ENCODE measurements at places on chromosomes 4 and X. TPM values are rescaled to one million over a fixed set of nuclear protein-coding genes. Genes with fewer than 3 reads are reported as not detected.

GRCh38 chrX:150512461-150512901 lies 55.9 kb upstream of the MTM1 start:
- no peak for DNase-seq

DNA sequence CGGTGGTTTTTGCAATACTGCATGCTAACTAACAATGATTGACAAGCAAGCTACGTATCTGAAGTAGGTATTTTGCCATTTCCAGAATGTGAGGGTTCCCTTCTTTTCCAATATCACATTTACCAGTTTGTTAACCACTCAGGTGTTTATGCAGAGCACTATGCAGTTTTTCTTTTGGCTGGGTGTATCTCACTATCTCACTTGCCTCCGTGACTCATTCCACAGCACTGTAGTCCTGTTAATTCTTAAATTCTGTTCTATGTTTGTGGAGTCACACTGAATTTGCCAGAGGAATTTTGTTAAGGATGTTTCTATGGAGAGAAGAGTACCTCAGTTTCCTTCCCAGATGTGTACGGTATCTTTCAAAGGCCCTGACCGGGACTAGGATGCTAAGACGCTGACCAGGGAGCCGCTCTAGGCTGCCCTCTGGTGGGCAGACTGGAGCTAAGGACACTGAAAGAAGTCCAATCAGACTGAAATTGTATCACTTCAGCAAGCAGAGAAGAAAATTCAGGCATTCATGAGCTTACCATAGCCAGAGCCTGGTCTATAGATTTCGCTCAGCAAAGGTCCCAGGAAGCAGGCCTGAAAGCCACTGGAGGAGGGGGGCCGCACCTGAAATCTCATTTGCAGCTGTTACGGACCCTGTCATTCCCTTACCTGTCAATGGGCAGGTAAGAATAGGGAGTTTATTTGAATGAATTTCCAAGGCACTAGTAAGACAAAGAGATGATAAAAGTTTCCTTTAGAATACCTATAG lies 388.4 kb upstream of the SPOCK3 start:
- no peak for DNase-seq

DNA sequence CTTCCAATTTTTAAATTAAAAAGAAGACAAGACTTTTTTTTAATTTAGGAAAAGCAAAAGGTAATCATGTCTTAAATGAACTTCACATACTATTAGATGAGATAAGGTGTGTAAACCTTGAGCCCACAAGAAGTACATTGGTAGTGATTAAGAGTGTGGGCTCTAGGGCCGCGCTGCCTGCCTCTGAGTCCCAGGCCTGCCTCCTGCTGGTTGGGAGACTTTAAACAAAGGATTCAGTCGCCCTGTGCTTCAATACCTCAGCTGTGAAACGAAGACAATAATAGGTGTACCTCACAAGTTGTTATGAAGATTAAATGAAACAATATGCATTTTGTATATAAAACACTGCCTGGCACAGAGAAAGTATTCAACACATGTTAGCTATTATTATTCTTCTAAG lies 95.9 kb upstream of the MYOZ2 start:
- DNase-seq = no peak

DNA sequence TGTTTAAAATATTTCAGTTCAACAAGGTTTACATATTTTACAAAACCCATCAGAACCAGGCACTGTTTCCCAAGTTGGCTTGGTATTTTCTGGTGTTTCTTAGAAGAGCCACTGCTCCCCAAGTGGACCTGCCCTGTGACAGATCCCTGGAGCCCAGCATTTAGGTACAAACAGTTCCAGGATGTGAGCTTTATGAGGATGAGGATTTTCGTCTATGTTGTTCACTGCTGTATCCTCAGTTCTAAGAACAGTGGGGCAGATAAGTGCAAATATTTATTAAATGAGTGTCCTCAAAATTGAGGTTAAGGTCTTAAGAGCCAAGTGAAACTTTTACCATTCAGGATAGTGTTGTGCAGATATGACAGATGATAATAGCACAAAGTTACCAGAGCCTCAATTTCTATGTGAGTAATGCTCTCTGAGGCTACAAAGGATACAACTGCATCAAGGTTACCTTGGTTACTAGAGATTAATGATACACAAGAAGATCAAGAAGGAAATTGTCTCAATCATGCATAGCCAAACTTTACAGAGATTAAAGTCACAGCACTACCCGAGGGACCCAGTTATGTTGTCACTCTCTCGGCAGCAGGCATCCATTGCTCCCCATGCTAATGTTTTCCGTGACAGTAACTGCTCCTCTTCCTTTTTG lies 37.5 kb downstream of the ANXA3 start:
- DNase-seq = no peak

DNA sequence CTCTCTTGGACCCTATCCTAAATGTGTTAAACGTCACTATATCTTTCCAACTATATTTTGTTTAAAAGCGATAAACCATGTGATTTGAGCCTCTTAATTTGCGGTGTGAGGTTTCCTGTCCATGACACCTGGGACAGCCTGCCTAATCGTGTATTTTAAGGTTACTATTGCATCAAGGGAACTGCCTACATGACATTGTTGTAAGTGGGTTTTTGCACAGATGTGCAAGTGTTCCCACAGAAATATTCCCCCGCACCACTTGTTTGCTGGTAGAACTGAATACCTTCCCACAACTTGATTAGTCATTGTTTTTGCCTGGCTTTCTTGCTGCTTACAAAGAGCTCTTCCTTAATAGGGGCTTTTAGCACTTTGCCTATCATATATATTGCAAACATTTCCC lies 5.1 kb upstream of the FAM184B start:
- DNase-seq = no peak

Gene PROM1
- total RNA-seq = 0.64 TPM

Gene CPZ
- 7.5 TPM for total RNA-seq

Gene UGT2B17
- total RNA-seq = 0.98 TPM

Gene MND1
- total RNA-seq = 0.64 TPM

GRCh38 chr4:3096202-3096601 lies 21.7 kb downstream of the HTT start:
- DNase-seq = no peak

Gene CENPI
- 1.4 TPM for total RNA-seq

GRCh38 chrX:70176938-70177533 lies at the start of gene DGAT2L6:
TSS of gene DGAT2L6 (plus strand) at chrX:70177483. CDS start at chrX:70177583, 100 bp downstream.
- no peak for DNase-seq

DNA sequence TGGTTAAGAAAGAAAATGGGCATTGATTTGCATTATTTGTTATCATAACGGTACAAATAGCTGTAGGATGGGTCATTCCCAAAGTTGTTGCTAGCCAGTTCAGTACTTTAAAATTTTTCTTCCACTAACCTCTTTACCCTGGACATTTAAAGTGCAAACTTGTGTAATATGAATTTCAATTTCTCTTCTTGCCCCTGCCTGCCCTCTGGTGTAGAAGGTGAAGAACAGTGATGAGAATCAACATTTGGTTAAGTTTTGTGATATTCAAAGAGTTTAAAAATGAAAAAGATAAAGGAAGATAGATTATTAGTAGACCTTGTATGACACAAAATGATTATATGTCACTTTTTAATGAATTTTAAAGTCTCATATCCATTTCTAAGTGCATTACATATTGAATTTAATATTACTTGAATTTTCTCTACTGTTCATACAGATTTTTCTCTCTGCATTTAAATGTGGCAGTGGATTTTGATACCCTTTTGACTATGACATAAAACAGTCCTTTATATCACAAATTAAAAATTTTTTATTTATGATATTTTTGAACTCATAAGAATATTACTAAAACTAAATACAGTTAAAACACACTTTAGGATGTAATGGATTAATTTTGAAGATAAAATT lies 337.7 kb downstream of the BMPR1B start:
- no peak for DNase-seq

GRCh38 chr4:108141213-108141950 lies 27.4 kb downstream of the LEF1 start:
- no peak for DNase-seq

DNA sequence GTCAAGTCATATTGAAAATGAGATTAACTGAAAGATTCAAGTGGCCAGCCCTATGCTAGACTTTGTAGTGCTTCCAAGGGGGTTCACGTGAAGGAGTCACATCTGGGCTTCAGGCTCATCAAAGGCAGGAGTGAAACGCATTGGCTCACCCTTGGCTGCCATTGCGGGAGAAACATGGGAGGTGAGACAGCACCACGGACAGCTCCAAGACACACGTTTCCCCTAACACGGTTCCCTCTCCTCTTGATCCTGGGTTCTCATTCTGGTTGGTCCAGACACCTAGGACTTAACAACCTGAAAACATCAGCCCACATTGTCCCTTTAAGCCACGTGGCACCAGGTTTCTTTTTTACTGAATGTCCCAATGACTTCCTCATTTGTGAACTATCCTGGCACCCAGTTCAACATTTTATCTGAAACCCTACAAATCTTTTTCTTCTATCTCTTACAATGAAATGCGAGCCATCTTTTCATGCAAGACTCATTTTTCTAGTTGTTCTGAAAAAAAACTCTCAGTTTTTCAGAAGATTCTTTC lies 279.0 kb upstream of the VCX3A start:
- no peak for DNase-seq

Gene CSAG1
- total RNA-seq = not detected

Gene NSG1
- total RNA-seq = 6.2 TPM

- no peak for DNase-seq
Measured at GRCh38 chrX:105190252-105190853, 30.1 kb downstream of the TEX13A start.

Gene IL21
- total RNA-seq = not detected

- DNase-seq = no peak
Measured at GRCh38 chrX:27884654-27885053, 76.9 kb downstream of the MAGEB10 start.

Gene CYSLTR1
- 3.6 TPM for total RNA-seq

DNA sequence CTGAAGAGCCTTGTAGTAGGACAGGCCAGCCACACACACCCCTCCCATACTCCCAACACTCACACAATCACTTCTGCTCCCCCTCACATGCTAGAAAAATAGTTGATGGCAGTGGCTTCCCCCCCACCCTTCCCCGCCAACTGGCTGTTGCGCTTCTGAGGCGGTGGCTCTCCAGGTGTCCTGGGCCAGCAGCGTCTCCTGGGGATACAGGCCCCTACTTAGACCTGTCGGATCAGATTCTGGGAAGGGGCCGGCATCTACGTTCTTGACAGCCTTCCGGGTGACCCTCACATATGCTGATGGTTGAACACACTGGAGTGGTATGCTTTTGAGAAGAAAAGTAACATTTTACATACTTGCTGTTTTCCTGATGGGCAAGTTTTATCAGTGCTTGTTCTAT lies 39.9 kb downstream of the TNIP2 start:
- DNase-seq = no peak

Gene CNGA1
- 1.9 TPM for total RNA-seq

- DNase-seq = no peak
Measured at GRCh38 chrX:30489323-30489722, 88.2 kb downstream of the TASL start.

Gene DGAT2L6
- not detected for total RNA-seq

- DNase-seq = no peak
Measured at GRCh38 chrX:137749246-137749645, 183.3 kb downstream of the ZIC3 start.

Gene OFD1
- 136 TPM for total RNA-seq

Gene TRIM75
- not detected for total RNA-seq

DNA sequence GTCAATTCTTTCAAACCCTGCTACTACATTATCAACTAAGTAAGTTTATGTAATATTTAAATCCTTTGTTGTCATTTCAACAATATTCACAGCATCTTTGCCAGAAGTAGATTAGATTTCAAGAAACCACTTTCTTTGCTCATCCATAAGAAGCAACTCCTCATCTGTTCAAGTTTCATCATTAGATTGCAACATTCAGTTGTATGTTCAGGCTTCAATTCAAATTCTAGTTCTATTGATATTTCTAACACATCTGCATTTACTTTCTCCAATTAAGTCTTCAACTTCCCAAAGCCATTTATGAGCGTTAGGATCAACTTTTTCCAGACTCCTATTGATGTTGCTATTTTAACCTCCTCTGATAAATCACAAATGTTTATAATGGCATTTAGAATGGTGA lies 66.1 kb downstream of the BMP3 start:
- DNase-seq = no peak

- no peak for DNase-seq
Measured at GRCh38 chrX:17067534-17067933, 121.1 kb downstream of the REPS2 start.

DNA sequence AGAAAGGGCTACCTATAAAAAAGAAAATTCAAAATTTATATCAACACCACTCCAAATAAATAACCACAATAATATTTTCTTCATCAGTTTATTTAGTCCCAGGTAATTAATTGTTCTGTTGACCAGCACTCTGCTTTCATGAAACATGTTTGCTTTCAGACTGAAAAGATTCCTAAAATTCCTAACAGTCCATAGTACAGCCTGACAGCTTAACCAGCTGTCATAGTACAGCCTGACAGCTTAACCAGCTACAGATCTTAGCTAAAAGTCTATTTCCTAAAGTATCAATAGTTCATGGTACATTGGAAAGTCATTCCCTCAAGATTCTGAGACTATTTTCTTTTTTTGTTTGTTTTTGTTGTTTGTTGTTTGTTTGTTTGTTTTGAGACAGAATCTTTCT lies 144.1 kb upstream of the DDX53 start:
- no peak for DNase-seq

- no peak for DNase-seq
Measured at GRCh38 chrX:139759637-139760036, 51.7 kb upstream of the MCF2 start.

Data from breast epithelium (tissue), 4 donors.